Testis (tissue), 5 donors: ENCODE measurements at places on chromosomes 1 and 21.
A peak's percentile ranks its signal among the peaks of the same experiment; 100 is the strongest.

- no peak for DNase-seq
Measured at GRCh38 chr1:97451944-97452343, 468.9 kb downstream of the DPYD start.

DNA sequence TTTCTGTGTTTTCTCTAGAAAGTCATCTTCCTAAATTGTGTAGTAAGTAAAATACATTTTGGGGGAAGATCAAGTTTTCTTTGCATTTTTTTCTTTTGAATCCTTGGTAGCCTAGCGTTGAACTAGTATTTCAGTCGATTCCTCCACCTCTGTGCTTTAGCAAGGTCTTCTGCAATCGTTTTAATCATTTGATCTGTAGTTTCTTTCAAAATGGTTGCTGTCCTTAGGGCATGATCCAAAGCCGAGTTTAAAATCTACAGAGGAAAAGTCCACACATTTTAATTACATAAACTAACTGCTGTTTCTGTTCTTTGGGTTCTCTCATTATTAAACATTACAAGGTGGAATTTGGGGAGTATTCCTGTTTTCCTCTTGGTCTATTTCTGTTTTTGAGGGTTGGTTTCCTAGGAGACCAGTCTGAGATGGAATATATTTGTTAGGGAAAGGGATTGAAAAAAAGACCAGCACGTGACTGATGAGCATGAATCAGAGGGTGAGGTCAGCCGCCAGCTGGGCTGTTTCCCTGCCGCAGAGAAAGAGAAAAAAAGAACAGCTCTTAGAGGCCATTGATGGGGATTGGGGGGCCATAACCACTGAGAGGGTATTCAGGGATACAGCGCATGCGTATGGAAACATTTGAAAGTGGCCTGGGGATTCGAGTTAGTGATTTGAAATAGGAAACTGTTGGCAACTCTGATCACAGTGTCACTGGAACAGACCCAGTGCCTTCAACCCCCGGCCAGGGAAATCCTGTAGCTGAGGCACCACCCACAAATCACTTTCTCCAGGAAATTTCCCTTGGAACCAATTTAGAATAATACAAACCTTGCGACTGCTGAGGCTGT is 40.6 kb downstream of the AKNAD1 start:
- peak; percentile 68 for DNase-seq

DNA sequence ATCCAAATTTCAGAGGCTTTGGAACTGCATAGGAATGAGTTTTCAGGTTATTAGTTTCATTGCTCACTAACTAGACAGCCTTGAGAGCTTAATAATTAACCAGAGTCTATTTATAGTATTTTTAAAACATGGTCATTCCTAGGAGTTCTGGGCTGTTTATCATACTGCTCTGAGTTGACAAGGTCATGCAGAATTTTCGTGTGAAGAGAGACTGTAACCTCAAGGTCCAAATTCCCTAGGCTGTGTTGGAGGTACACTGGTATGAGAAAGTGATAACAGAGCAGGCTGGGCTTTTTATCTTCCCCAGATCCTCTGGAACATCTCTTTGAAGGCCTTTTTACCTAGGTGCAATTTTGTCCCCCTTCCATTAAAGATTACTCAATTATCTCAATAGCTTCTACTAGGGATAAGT is 736.3 kb downstream of the LTN1 start:
- no peak for DNase-seq

- no peak for DNase-seq
Measured at GRCh38 chr1:246483569-246483933, 23.5 kb downstream of the SMYD3 start.

DNA sequence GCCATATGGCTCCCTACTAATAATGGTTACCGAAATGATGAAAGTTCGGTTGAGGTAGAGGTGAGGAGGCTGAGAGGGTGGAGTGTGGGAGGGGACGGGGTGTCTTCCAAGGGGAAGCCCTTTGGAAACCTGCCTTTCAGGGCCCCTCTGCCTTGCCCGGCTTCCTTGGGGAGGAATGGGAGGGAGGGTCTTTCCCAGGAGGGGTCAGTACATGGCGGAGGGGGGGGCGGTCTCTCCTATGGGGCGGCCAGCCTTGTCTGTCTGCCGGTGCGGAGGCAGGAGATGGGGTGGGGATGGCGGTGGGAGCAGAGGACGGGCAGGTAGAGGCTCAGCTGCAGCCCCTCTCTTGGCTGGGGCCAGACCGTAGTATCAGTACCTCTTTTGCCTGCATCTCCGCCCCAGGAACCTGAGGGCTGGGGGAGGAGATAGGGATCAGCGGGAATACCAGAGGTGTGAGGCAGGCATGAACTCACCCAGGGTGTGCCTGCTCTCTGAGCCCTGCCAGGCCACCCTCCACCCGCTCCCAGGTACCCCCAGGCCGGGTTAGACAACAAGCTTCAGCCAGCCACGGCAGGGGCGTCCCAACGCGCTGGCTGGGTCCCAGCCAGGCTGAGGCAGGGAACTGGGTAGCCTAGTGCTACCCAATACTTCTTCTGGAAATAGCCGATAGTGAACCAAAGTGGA is 79.4 kb upstream of the POU3F1 start:
- no peak for DNase-seq

- DNase-seq, result no peak
Measured at GRCh38 chr1:196970182-196970581, 7.2 kb upstream of the CFHR5 start.

DNA sequence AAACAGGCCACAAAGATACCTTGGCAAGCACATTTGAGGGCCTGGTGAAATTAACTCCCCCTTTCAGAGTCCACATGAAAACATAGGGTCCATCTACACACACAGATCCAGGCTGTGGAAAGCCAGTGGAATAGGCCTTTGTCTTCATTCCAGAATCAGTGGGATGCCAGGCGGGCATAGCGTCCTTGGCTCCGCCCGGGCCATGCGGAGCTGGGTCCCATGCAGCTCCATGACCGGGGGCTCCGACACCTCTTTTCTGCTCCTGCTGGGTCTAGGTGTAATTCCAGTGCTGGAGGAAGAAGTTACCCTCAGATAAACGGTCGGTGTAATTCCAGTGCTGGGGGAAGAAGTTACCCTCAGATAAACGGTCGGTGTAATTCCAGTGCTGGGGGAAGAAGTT is 63.6 kb upstream of the COL6A1 start:
- DNase-seq, result no peak

DNA sequence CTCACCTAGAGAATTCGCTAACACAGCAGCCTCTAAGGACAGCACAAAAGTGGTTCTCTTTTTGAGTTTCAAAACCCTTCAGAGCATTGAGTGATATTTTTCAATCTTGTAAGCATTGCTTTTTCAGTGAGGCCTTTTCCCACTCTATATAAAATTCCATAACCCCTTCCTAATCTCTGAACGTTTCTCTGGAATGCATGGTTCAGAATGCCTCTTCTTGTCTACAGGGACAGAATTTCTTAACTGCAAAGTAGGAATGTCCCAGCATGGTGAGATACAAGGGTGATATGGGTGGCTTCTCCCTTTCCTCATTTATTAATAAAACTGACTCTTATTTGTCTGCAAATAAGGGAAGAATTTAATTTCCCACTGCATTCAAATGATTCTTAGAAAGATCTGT is 377.9 kb downstream of the LTN1 start:
- DNase-seq, result no peak

DNA sequence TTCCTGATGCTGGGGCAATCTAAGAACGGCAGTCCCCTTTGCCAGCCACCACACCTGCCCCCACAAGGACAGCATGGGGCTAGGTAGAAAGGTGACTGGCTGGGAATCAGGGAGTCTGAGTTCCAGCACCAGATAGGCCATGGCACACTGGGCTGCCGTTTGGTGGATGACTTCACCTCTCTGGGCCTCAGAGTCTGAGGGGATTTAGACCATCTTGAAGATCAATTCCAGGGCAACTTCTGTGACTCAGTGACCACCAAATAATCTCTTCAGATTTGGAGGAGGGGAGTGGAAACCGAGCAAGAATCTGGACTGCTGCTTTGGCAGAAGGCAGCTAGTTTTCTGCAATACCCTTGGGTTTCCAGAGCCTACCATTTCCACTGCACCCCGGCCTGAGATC is 92.1 kb upstream of the EDN2 start:
- no peak for DNase-seq

- no peak for DNase-seq
Measured at GRCh38 chr1:34911465-34911864, 18.0 kb downstream of the DLGAP3 start.

DNA sequence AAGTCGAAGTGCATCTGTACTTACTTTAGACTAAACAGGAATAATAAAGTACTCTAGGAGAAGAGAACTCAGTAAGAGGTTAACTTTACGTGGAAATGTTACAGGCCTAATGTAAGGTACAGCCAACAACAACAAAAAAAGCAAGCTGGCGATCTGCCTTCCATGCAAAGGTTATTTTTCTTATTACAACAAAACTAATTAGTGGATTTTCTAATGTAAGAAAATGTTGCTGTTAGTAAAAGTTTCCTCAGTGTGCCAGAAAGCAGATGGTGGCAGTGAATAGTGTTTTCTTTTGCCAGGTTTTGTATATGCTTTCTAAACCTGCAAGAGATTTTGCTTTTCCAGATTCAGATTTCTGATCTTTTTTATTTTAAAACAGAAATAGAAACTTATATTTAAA is 179.2 kb downstream of the NFIA start:
- DNase-seq, result peak; percentile 46

DNA sequence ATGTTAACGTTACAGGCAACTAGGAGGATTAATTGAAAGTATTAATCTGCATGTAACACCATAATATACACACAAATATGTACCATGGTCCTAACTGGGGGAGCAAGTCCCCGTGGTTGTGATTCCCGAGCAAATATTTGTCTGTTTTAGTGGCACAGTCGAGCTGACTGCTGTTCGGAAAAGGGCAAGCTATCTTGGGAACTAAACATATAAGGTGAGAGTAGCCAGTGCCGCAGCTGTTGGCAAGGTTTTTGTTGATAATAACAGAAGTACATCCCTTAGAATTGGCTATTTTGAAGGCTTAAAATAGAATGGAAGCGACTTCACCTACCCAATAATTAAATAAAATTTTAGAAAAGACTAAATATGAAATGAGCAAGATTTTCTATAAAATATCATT is 45.5 kb downstream of the UCHL5 start:
- no peak for DNase-seq

DNA sequence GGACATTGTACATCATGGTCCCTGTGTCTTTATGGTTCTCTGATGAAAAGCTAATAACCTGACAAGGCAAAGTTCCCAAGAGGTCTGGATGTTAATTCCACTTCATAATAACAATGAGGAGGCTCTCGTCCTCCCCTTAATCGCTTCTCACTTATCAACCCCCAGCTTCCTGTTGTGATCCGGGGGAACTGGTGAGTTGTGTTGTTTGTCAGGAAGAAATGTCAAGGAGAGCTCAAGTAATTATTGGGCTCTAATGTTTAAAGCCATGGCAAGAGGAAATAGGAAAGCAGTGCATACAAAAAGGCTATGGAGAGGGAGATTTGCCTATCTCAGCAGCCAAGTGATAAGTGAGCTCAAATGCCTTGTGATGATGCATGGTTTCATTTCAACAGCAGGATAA is 42.8 kb upstream of the RASAL2 start:
- DNase-seq, result no peak

DNA sequence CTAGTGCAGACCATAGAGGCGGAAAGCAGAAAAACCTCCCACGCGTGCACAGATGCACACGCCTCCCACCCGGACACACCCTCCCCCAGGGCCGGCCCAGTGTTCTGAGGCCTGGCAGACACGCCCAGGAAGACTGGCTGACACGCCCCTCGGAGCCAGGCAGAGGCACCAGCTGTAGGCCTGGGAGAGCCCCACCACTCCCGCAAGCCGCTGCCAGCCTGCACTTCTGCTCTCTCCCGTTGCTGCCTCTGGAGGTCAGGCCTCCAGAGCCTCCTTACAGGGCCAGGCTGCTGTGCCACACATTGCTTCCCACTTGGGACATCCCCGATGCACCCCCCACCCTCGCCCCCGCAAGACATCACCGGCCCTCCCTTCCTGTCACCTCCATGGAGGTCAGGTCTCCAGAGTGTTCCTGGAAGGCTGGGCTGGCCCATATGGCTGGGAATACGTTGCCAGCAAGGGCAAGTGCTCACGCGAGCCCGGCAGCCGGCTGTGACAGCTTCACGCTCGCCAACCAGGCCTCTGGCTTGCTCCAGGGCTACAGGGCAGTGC is 40.4 kb downstream of the CASZ1 start:
- peak; percentile 89 for DNase-seq

DNA sequence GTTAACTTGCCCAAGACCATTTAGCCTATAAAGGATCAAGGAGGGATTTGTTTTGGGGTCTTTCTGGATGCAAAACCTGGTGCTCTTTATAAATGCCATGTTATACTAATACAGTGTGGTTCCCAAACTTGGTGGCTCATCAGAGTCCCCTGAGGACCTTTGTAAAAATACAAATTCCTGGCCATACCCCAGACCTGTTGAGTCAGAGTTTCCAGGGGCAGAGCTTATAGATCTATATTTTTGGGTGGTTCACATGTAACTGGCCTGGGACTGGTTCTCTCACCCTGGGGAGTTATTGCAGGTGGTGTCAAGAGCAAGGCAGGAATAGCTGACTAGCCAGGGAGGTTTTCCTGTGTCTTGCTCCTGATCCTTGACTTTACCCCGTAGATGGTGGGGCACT is 136.9 kb upstream of the HNRNPU start:
- DNase-seq, result no peak

DNA sequence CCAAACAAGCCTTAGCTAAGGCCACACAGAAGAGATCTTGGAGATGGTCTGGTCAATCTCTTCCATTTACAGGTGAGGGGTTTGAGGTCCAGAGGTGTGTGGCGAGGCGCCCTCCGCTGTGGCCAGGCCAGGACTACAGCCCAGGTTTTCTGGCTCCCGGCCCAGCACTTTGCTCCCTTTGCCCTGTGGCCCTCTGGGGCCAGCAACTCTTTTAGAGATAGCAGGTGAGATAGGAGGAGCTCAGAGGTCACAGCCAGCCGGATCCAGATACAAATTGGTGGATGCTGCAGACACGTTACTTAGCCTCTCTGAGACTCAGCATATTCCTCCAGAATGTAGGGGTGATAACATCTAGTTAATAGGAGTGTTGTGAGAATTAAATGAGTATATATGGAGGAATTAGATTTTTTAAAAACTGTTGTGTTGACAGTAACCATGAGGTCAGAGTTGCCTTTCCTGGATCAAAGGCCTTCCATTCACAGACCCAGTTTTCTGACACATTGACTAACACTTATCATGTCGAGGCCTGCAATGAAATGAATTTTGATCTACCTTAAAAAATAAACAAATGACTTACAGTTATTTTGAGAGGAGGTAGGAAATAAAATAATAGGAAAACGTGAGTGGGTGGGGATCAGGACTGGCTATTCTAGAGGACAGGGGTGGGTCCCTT is 16.6 kb downstream of the TEX35 start:
- DNase-seq, result no peak
